ENCODE measurements at places on chromosomes 13 and 19. TPM values are rescaled to one million over a fixed set of nuclear protein-coding genes. Genes with fewer than 3 reads are reported as not detected.

Gene ACP7
- 0.45 TPM for polyA plus RNA-seq

Gene RFX1
- polyA plus RNA-seq, result 9.3 TPM

Gene ZNF284
- 3.7 TPM for polyA plus RNA-seq

Gene TTC9B
- polyA plus RNA-seq, result 0.20 TPM

Gene CLASRP
- polyA plus RNA-seq, result 71.0 TPM

Gene PRR20C
- not detected for polyA plus RNA-seq

Gene ZNF880
- 25.9 TPM for polyA plus RNA-seq

Gene ZNF763
- 9.7 TPM for polyA plus RNA-seq

Gene ZNF675
- polyA plus RNA-seq, result 21.9 TPM

Gene CRTC1
- polyA plus RNA-seq, result 15.8 TPM

Gene FFAR3
- polyA plus RNA-seq, result not detected

Gene IGFL1
- not detected for polyA plus RNA-seq

Gene LYPD3
- 1.6 TPM for polyA plus RNA-seq

Gene TSSK6
- polyA plus RNA-seq, result 1.3 TPM

Gene THSD8
- polyA plus RNA-seq, result 7.3 TPM

Gene C19orf67
- not detected for polyA plus RNA-seq

Gene MEF2B
- 3.3 TPM for polyA plus RNA-seq

Gene CHST8
- 0.18 TPM for polyA plus RNA-seq

Gene OLFM2
- 17.8 TPM for polyA plus RNA-seq

Gene LILRA5
- 0.93 TPM for polyA plus RNA-seq

Gene ZNF28
- polyA plus RNA-seq, result 24.7 TPM

Gene EFNB2
- polyA plus RNA-seq, result 37.8 TPM

Gene LPAR2
- polyA plus RNA-seq, result 26.2 TPM

Gene KASH5
- not detected for polyA plus RNA-seq

Gene FSTL3
- 18.1 TPM for polyA plus RNA-seq

Gene PODNL1
- 1.7 TPM for polyA plus RNA-seq

Measured in left renal pelvis (tissue), 4 donors.